Stimulated activated CD4-positive, alpha-beta T cell treated with anti-CD3 and anti-CD28 coated beads, Interleukin-1b, Interleukin-23, amount 100 ng/mL, for 1 hour (primary cell): ENCODE measurements at places on chromosomes 12 and 14.

GRCh38 chr14:24428628-24429394, 657 bp downstream of the CBLN3 start:
- no peak for DNase-seq

GRCh38 chr14:95222151-95222631, 64.9 kb upstream of the DICER1 start:
- DNase-seq = no peak

DNA sequence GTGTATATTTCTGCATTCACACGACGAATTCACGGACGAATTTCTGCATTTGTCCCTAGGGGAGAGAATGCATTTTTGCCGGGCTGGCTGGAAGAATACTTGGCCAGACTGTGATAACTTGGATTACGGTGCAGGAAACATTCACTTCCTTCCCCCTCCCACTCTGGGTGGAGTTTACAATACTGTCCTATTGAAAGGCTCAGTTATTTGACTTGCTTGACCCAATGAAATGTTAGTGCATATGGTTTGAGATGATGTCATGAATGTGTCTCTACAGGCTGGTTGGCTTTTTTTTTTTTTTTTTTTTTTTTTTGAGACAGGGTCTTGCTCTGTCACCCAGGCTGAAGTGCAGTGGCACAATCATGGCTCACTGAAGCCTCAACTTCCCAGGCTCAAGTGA, 90.7 kb upstream of the NOS1 start:
- no peak for DNase-seq

DNA sequence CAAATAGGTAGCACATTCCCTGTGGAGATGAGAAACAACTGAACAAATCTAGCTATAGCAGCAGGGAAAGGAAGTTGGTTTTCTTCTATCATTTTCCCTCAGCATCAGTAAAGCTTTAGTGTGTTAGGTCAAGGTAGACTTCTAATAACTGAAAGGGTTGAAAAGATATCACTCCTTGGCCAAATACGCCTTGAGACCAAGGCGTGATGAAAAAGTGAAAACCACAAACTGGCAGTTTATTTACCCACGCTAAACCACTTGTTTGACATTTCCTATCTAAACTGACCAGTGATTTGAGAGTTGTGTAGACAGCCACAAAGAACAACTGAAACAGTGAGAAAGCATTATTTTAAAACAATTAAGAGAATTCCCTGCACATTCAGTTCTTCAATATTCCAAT, 99.6 kb upstream of the SOX5 start:
- DNase-seq = no peak

GRCh38 chr12:103288016-103288415, 207.8 kb downstream of the C12orf42 start:
- no peak for DNase-seq

GRCh38 chr12:118946256-118946655, 35.1 kb upstream of the SRRM4 start:
- no peak for DNase-seq

DNA sequence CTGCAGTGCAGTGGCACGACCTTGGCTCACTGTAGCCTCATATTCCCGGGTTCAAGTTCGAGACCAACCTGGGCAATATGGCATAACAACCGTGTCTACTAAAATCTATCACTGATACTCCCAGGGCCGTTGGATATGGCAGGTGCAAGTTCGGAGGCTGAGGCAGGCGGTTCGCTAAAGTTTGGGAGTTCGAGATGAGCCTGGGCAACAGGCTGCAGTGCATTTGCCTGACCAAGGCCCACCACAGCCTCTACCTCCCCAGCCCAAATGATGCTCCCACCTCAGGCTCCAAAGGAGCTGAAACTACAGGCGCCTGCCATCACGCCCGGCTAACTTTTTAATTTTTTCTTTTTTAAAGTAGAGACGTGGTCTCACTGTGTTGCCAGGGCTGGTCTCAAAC, 177.1 kb upstream of the ALG10B start:
- no peak for DNase-seq

- no peak for DNase-seq
Observed at GRCh38 chr12:72511906-72512305, 239.7 kb downstream of the TRHDE start.

DNA sequence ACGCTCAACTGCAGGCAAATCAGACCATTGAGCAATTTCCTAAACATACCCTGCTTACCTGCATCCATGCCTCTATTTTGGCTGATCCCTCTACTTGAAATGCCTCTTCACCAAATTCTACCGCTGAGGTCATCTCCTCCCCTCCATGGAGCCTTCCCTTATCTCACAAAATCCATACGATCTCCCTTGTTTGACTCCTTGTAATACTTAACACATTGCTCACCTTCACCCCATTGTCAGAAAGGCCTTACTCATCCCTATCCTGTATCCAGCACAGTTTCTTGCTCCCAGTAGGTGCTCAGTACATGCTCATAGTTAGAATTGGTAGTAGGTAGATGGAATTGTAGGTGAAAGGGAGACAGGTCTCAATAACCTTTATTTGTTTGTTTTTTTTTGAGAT, 5.4 kb downstream of the DDN start:
- no peak for DNase-seq

DNA sequence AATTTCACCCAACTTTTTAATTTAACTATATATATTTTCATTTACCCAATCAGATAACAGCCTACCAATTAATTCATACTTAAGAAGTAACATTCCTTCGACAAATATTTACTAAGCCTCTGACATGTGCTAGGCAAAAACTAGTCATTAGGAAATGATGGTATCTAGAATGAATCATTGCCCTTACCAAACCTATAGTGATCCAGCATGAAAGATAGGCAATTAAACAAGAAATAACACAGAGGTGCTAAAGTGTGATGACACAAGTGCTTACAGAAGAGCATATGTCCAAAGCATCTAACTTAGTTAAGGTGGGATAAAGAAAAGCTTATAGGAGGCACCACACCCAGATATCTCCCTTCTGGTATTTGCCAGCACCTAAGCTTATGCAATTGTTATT, 166.5 kb upstream of the RASSF8 start:
- no peak for DNase-seq

DNA sequence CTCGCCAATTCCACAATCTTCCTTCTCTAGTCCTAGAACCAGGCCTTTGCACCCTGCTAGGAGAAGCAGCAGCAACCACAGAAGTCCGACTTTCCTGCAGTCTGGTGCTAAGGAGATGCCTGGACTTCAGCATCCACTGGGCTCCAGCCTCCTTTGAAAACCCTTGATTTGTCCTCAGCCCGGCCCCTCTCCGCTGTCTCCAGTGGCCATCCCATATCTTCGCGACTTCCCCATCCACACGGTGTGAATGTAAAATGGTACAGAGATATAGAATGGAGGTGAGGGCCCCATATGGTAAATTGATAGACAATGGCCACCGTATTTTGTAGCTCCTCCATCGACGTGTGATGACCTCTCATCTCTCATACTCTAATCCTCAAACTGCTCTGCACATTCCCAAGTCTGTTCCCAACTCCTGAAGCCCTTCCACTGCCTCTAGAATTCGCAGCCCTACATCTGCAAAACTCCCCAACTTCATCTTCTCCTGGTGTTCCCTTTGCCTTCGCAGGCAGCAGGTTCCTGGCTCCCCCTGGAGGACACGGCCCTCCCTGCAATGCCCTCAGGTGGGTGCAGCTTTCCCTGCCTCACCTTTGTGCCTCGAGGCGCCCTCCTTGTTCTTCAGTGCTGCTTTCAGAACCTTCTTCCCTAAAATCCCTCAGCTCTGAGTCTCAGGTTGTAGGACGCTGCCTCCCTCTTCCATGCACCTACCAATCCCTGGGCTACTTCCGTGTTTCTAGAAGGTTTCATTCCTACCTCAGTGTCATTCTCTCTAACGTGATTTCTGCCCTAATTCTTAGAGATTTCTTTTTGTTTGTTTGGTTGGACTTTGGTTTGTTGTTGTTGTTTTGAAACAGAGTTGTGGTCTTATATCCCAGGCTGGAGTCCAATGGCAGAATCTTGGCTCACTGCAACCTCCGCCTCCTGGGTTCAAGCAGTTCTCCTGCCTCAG, 36.7 kb downstream of the TMBIM6 start:
- peak; percentile 43 for DNase-seq

- DNase-seq = no peak
Observed at GRCh38 chr14:31096255-31096654, 70.1 kb upstream of the STRN3 start.

- DNase-seq = no peak
Observed at GRCh38 chr12:59316938-59317337, 278.9 kb upstream of the SLC16A7 start.

- no peak for DNase-seq
Observed at GRCh38 chr12:95593266-95593871, 42.1 kb upstream of the USP44 start.

DNA sequence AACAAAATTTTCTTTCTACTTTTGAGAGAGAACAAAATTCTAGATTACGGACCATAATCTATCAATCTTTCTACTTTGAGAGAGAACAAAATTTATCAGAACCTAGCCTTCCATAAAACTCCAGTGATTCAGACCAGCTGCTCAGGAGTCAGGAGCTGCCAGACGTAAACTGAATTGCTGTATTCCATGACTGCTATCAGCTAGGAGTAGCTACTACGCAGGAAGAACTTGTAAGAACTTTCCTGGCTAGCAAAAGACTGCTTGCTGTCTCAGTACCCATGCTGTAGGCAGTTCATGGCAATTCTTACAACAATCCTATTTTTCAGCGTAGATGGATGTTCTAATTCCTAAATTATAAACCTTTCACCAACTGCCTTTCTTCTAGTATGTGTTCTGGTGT, 73.3 kb downstream of the MED13L start:
- DNase-seq = no peak

GRCh38 chr12:1738446-1738845, 47.6 kb downstream of the ADIPOR2 start:
- DNase-seq = no peak

DNA sequence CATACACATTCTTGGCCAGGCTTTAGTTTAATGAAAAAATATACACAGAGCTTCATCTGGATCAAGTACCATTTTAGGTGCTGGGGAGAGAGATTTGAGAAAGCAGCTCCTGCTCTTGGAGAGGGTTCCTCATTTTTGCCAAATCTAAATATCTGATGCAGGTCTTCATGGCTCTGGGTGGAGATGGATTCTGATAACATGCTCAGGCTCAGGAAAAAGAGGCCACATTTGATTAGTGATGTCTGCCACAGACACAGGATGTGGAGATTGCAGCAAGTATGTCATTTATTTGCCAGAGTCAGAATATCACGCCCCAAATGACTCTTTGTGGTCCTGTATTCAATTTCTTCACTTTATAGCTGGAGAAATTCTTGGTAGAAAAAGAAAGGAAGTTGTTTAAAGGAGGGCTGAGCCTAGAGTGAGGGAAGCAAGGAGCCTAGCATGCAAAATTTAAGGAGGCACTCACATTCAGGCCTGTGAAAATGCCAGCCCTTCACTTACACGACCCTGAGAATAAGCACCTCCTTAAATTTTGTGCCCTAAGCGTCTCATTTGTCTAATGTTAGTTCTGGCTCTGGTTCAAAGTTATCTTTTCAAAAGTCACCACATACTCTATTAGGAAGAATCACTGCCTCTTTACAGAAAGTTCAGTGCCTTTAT, 492.9 kb upstream of the TBX3 start:
- no peak for DNase-seq

DNA sequence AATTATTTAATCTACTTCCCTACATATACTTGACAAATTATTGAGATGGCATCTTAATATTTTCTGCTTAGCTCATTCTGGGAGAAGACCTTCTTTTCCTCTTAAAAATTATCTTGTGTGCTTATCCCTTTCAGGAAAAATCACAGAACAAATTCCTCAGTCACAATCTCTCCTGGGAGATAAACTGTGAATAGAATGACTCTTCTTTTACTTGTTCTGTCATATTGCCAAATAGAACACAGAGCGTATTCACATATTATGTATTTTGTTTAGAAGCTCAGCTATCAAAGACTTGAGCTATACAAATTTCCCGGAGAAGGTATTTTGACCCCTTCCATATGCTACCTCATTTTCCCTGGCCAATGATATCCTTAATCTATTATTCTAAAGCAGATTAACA, 146.7 kb downstream of the TMEM117 start:
- DNase-seq = no peak

DNA sequence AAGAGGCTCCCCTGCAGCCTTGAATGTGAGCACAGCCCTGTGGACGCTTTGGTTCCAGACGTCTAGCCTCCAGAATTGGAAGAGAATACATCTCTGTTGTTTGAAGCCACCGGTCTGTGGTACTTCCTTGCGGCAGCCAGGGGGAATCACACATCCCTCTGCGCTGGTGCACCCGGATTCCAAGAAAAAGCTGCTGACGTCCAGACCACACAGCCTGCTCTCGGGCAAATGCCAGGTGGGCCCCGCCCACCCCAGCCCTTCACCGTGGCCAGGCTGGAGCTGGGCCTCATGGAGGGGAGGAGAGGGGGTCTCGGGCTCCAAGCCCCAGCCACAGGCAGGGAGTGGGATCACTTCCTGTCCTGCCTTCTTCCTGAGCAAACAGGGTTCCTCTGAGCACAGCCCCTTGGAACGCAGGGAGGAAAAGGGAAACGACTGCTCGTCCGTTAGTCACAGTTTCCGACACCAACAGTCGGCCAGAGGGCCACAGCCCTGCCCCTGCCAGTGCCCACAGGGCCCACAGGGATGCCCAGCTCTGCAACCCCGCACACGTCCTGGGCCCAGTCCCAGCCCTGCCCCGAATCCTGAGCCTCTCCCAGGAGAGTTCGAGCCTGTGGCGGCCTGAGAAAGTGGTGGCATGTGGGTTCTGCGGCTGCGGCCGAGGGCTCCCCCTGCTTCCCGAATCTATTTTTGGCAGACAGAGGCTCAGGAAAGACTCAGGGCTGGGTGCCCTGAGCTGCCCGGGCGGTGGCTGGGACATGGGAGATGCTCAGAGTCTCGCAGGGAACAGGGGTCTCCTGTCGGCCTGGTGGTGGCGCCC, 85.3 kb downstream of the RFLNA start:
- no peak for DNase-seq

DNA sequence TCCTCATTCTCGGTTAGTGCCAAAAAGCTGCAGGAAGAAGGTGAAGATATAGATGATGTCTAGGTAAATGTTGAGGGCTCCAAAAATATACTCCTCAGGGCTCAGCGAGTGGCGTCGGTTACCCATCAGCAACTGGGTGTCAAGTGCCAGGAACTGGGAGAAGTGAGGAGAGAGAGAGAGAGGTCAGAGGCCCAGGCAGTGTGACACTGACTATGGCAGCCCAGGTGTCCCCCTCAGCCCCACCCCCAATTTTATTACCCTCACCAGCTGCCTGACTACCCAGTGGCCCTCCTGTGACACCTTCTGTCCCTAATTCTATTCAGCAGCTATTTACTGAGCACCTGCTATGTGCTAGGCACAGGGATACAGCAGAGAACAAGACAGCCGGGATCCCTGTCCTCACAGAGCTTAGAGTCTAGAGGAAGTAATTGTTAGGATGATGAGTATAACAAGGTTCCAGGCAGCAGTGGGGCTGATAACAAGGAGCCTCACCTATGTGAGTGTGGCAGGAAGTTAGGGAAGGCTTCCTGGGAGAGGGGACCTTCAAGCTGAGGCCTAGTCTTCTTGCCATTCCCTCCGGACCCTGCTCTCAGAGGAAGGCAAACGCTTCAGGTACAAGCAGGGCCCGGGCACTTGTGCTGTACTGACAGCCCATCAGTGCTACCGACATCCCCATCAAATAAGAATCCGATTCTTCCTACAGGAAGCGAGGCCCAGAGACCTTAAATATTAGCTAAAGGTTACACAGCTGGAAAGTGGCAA, 27.8 kb upstream of the BCDIN3D start:
- DNase-seq = no peak
